Pulmonary artery endothelial cell (primary cell): ENCODE measurements at places on chromosomes 3 and 15. TPM values are rescaled to one million over a fixed set of nuclear protein-coding genes. Genes with fewer than 3 reads are reported as not detected.

The CAND2 gene
- 3.3 and 4.7 TPM in 2 replicates for total RNA-seq

The SLC12A1 gene
- total RNA-seq: not detected in 2 replicates

- DNase-seq: no peak
These were observed 31.9 kb upstream of the RPP14 start for GRCh38 chr3:58274027-58274614.

The EOMES gene
- total RNA-seq: not detected in 2 replicates

DNA sequence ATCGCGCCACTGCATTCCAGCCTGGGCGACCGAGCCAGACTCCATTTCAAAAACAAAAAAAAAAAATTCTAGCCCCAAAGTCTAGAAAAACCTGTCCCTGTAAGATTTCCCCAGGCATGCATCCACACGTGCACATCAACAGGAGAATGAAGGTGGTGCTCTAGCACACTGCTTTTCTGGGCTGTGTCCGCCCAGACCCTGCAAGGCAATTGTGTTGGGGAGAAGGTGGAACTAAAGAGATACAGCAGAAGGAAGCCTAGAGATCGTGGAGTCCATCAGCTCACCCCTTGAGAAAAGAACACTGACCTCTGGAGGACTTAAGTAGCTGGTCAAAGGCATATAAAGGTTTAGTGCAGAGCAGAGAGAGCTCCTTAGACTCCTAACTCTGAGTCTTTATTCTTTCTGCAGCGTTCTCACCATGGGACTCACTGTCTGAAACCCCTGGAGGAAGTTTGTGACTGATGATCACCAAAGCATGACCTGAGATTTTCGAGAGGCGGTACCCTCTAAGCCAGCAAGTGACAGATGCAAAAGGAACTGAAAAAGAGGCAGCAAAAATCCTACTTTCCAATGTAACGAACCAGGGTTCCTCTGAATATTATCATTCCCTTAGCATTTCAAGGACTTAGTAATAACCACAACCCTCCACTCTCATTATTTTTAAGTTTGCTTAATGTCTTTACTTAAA, 179.8 kb downstream of the MEX3B start:
- no peak for DNase-seq

The ZBTB11 gene
- 18.4 and 29.8 TPM in 2 replicates for total RNA-seq

GRCh38 chr3:194312743-194313281, 38.3 kb downstream of the CPN2 start:
- no peak for DNase-seq

The C2CD4B gene
- total RNA-seq: 9.2 and 32.5 TPM in 2 replicates

The STRIT1 gene
- total RNA-seq: not detected in 2 replicates

GRCh38 chr3:166060789-166061479, 223.7 kb upstream of the BCHE start:
- no peak for DNase-seq

DNA sequence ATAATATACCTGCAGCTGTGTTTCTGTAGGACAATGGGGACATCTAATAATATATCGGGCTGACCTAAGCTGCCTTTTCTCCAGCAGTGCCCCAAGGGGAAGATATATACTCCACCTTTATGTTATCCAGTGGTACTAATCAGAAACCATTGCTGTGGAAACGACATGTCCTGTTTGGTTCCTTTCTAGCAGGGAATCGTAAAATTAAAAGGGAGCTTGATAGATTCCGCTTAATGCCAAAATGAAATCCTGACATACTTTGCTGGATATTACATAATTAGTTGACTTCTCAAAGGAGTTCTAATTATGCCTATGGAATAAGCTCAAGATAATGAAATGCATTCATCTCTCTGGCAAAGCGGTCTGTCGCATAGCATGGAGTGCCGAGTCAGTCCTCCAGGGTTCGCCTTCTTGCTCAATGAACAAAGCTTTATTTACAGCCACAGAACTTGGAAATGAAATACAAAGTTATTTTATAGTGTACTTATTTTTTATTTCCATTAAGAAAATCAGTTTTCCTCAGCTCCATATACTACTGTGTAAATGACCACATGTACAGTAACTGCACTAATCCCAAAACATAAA, 262.8 kb downstream of the LRTM1 start:
- no peak for DNase-seq

DNA sequence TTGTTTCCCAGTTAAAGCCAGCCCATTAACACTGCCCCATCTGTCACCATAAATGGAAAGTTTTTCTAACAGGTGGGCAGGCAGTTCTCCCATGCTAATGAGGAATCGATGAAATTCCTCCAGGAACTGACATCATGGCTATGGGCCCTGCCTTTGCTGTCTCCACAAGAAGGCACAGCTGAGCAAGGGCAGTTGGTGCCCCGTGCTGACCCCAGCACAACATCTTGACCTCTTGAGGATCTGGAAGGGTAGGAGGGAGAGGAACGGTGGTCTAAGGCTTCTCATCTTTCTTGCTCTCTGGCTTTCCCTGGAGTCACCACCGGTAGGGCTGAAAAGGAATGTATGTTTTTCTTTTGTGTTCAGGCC, 46.7 kb downstream of the CHCHD6 start:
- no peak for DNase-seq

- no peak for DNase-seq
These were observed 436.2 kb upstream of the MDFIC2 start for GRCh38 chr3:70748593-70748992.

The OSTN gene
- total RNA-seq: not detected in 2 replicates

DNA sequence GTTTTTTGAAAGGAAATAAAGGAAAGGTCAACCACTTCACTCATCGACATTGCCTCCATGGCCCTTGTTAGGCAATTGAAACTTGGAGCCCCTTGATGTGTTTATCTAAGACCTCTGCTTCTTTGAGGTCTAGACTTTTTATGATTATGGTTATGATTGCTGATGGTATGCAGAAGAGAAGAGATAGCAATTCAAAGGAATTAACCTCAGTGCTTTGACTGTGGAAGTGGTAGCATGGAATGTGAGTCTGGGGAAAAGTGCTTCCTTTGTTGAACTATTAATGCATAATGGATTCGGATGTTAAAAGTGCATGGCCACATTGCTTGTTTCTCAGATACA, 46.1 kb downstream of the FNDC3B start:
- DNase-seq: no peak

The HIGD2B gene
- 0.07 and 0.13 TPM in 2 replicates for total RNA-seq

GRCh38 chr3:17932136-17932771, 189.8 kb upstream of the TBC1D5 start:
- no peak for DNase-seq

DNA sequence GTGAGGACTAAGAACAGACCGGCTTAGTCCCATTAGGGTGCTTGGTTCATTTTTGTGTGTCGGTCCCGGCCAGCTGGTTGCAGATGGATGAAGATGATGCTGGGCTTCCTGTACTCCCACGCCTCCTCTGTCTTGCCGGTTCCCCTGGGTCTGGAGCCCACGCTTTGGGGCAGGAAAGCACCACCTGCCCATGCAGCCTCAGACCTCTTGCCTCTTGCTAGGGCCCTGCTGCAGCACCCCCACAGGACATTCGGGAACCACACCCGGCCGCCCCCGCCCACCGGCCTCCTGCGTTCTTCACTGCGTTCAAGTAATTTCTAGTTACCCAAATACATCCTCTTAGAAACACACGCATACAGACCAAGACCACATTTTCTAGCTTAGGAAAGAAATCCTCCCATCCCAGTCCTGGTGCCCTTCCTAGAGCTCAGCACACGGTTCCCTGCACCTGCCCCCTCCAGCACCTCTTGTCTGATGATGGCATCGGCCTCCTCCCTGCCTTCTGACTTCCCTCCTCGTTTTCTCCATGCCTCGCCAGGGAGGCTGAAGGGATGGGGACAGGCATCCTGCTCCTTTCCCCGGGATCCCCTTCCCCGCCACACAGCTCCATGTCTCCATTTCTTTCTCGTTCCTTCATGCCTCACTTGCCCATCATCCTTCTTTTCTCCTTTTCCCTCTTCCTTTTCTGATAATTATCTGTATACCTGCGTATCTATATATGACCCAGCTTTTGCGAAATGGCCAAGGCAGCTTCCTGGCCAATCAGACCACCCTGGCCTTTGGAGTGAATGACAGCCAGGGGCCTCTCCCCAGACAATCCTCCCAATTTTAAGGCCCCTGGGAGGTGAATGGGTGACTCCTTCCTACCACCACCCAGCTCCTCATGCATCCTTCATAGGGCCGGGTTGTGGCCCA, 30.9 kb downstream of the FAM3D start:
- DNase-seq: no peak

The ZNF80 gene
- not detected in 2 replicates for total RNA-seq

GRCh38 chr3:100972301-100972844, 20.8 kb downstream of the ABI3BP start:
- no peak for DNase-seq

- peak; percentile 35 for DNase-seq
These were observed 441 bp upstream of the UCN2 start for GRCh38 chr3:48564022-48564421.

DNA sequence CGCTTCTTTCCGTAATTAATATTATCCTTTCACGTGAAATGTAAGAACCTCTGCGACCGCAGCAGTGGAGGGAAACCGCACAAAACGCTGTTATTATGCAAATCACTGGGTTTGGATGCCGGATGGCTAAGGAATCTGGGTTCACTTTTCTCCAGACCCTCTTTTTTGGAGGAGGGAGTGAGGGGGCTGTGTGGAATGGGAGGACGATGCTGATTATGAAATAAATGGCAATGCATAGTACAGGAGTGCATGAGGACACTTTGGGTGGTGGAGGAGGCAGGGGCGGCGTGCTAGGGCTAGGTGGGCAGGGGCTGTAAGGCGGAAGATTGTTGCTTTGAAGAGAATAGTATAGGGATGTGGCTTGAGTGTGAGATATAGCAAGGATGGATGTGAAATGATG, 1.8 kb downstream of the CADM2 start:
- DNase-seq: no peak

DNA sequence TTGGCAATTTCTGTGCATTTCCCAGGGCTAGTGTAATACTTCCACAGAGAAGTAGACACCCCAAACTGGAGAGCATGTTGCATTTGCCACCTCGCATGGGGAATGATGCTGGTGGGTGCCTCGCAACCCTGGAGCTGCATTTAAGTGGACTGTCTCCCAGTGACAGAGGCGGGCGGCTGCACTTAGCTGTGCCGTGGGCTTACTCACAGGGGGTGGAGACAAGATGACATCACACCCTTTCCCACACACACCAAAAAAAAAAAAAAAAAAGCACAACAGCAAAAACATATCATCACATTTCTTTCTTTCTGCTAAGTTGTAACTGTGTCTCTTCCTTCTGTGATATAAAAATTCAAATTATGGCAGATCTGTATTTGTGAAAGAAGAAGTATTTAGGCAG, at the start of gene ABI3BP:
ABI3BP (minus strand) TSS at position 113 of the 400 bp plus-strand sequence; CDS start at position 76, 37 bp downstream.
- DNase-seq: peak; percentile 68
